ENCODE measurements at places on chromosomes 6 and 20.

- DNase-seq: no peak
Observed at GRCh38 chr6:25899580-25900408, 25.8 kb upstream of the SLC17A3 start.

DNA sequence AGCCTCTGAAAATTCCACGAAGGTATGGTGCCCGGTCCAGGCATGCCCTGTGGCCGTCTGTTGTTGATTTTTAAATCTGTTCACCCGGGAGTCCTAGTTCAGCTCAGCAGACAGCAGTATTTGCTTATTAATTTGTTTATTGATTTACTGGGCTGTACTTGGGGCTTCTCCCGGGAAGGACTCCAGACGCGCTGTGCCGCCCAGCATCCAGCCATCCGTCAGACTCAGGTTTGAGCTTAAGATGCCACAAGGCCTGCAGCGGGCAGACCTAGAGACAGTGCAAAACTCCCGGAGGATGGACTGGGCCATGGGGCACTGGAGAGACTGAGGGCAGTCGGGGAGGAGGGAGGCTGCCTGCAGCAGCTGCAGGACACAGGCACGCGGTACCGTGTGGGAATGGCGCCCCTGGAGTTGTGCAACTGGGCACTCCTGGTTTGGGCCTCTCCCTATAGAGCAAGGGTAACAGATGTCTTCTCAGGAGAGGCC is 17.3 kb upstream of the CCDC167 start:
- no peak for DNase-seq

- no peak for DNase-seq
Observed at GRCh38 chr6:39310542-39310941, 3.7 kb downstream of the KCNK17 start.

DNA sequence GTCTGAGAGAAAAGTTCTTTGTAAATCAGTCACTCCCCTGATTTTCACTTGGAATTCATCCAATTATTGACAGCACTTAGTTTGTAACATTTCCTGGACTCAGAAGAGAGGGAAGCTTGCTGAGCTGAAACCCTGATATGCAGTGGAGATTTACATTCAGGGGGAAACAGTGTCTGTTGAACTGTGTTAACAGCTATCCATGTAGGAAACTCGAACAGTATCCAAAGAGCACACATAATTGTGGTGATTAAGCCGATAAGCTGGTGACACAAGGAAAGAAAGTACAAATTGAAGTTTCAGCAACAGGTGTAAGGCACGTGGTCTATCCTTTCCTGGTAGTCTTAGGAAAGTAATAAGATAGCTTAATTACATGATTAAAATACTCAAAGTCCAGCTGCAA is 78.1 kb upstream of the FLRT3 start:
- DNase-seq: no peak

DNA sequence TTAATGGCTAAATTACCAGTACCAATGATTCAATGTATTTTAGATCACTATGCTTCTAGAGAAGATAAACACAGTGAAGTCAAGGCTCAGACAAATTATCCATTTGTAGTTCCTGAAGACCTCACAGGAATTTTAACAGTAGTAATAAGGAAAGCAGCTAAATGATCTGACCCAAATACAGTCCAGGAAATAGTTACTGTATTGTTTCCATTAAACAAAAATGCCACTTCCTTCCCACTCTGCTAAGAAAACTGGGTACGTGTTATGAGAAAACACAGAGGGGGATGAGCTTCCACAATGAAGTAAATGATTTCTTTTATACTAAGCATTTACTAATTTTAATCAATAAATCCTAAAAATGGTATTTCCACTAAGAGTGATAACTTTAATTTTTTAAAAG is 127.9 kb downstream of the CDK19 start:
- DNase-seq: no peak

DNA sequence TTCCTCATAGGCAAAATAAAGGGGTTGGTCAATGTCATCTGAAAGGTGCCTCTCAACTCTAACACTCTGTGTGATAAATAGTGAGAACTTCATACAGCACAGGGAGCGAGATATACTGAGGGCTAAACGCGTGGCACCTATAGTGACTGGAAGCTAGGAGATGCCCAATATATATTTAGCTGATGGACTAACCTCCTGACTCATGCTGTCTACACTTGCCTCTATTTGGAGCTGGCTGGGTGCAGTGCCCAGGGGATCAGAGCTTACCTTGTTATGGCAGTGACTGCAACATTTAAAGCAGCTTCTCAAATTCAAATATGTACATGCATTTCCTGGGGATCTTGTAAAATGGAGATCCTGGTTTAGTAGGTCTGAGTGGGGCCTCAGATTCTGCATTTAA is 111.6 kb upstream of the PLN start:
- DNase-seq: no peak

DNA sequence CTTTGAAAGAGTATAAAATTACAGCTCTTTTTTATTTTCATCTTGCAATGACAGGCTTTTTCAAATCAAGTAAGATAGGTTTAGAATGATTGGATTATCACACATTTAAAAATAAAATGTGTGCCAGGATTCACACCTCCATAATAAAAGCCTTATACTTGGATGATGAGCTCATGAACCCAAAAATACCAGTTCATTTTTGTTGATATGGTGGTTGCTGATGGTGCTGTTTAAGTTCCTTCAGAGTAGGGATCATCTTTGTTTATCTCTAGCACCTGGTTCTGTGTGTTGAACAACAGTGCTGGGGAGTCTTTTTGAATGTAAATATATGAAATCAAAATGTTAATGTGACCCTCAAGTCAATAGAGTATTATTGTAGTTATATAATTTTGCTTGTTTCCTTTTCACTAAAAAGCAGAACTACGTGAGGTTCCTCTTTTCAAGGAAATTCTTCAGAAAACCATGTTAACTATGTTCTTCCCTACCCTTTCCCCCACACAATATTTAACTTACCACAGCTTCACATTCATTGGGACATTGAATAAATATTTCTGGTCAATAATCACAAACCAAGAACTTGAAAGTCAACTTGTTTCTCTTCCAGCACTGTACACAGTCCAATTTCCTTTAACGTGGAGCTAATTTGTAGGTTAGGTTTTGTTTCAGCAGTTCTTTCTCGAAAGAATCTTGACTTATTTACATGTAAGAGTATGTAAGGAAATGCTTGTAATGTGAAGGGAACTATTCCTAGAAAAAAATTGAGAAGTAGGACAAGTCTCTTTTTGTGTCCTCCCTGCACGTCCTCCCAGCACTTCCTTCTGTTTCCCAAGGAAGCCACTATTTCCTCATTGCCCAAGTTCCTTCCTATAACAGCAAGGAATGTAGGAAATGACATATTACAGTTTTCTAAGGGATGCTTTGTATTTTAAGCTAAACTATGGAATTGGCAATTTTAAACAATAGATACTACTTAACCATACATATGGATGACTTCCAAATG is 945.9 kb upstream of the CITED2 start:
- DNase-seq: no peak

GRCh38 chr20:24776755-24777271 is 172.3 kb upstream of the CST7 start:
- no peak for DNase-seq

GRCh38 chr6:125811259-125811658 is 20.5 kb downstream of the NCOA7 start:
- no peak for DNase-seq

DNA sequence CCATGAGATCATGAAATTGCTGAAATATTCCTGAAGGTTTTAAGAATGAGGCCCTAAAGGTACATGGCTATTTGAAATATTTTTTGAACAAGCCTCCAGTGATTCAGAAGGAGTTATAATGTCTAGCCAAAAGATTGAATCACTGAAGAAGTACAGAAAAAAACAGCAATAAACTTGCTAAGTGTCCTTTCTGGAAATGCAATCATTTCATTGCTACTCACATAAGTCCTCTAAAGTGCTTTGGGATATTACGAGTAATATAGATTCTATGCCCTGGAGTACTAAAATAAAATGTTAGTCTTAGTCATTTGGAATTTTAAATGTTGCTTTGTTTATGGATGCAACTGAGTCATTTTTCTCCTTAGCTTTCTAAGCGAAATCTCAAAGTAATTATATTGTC is 32.7 kb downstream of the CENPW start:
- no peak for DNase-seq

DNA sequence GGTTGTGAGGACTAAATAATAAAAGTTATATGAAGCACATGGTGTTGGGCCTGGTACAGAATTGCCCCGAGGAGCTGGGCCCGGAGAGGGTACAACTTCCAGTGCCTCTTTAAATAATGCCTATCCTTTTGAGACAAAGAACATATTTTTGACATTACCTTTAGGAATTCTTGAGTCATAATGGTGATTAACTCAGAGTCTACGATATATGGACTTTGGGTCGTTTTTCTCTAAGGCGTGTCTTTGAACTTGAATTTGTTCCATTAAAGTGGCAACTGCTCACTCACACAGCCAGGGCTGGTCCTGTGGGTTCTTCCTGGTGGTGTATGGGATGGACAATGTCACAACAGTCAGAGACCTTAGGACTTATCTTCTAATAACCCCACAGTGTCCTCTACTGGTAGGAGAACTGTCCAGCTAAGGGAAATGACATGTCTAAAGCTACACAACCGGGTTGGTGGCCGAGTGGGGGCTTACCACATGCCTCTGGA is 106.5 kb downstream of the CDC5L start:
- no peak for DNase-seq

- DNase-seq: no peak
Observed at GRCh38 chr20:58421497-58421850, 32.4 kb downstream of the VAPB start.

- DNase-seq: no peak
Observed at GRCh38 chr6:22028403-22029090, 268.3 kb downstream of the PRL start.

GRCh38 chr6:129704708-129705107 is 5.3 kb downstream of the ARHGAP18 start:
- DNase-seq: no peak

DNA sequence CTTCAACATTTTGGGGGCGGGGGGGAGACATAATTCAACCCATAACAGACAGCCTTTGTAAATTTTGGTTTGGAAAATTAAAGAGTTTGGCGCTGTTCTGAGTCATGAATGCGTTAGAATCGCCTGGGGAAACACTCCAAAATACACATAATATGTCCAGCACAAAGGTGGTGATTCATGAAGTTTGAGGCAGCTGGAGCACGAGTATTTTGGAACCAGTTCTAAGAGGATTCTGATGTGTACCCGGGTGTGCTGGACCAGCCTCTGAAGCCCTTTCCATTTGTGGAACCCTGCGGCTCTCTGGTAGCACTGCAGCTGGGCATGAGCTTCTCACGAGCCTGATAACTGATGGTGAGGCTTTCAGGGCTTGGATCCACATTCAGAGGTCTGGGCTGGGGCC is 4.7 kb downstream of the GMPR start:
- DNase-seq: no peak

GRCh38 chr6:42520786-42521607 is 42.8 kb upstream of the UBR2 start:
- DNase-seq: no peak

DNA sequence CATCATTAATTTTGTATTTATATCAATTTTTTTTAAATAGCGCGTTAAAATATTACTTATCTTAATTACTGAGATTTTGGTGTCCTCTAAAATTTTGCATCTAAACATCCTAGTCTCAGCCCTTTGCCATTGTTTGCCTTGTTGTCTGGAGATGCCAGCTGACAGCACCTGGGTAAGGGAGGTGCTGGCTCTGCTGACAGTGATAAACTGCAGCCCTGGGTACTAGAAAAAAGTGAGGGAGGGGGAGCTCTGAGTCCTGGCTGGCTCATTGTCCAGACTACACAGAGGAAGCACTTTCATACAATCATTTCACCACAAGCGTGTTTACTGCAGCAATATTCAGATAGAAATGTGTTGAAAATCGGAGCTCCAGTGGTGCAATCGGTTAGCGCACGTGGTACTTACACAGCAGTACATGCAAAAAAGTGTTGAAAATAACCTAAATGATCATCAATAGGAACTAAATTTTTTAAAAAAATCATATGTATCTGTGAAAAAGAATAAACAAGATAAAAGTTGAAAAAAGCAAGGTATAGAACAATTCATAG is 18.5 kb upstream of the UBR2 start:
- DNase-seq: no peak

DNA sequence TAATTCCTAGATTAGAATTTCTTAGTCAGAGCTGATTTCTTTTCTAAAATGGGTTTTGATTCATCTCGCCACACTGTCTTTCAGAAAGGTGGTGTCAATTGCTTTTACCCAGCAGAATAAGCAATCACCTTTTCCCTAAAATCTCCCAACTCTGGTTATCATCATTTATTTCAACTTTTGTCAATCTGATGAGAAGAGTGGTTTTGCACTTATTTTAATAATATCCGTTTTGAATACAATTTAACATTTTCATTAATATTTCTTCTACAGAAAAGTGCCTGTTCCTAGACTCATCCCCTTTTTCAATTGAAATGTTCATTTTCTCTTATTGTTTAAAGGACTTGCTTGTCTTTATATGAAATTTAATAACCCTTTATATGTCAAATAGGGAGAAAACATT is 8.2 kb upstream of the NCR2 start:
- no peak for DNase-seq

- DNase-seq: no peak
Observed at GRCh38 chr20:40319741-40320516, 369.1 kb downstream of the MAFB start.

- no peak for DNase-seq
Observed at GRCh38 chr6:110488606-110489190, 12.3 kb upstream of the SLC22A16 start.

GRCh38 chr6:28490205-28490890 is 25.2 kb downstream of the GPX6 start:
- no peak for DNase-seq

DNA sequence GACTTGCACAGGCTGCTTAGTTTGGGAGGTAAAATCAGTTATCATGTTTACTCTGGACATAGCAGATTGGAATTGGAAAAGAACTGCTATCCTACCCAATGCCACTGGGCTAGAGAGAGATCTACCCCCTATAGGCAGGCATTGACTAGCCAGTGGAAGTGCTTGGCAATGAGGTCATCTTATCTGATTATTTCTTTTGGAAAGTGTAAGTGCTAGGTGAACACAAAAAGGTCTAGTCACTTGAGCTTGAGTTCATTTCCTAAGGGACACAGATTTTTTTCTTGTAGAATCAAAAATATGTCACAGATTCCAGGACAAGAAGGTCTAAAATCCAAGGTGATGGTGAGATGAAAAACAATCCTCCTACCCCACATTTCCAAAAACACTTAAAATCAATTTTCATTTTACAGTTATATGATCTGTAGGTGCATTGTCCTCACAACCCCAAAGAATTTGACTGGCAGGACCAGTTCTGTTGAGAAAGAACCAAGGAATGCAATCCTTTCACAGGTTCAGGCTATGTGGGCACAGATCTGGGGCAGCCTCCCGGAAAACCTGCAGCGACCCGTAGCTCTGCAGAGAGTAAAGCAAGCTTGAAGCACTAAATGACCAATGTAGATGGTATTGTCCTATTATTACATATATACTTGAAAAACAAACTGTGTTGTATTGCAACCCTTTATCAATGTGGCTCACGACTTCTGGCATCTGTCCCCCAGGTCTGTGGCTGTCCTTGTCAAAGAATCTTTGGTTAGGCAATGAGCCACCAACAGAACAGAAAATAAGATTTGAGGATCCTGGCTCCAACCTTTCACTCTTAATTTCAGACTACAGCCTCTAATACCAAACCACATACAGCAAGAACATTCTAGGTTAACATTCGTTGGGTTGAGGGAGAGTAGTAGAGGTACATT is 67.3 kb upstream of the ADTRP start:
- DNase-seq: no peak

- DNase-seq: no peak
Observed at GRCh38 chr6:1553562-1554083, 56.1 kb upstream of the FOXC1 start.
